Cerebellar nuclear complex (tissue), 1 donor: ENCODE measurements at places on chromosomes 3 and 15.

DNA sequence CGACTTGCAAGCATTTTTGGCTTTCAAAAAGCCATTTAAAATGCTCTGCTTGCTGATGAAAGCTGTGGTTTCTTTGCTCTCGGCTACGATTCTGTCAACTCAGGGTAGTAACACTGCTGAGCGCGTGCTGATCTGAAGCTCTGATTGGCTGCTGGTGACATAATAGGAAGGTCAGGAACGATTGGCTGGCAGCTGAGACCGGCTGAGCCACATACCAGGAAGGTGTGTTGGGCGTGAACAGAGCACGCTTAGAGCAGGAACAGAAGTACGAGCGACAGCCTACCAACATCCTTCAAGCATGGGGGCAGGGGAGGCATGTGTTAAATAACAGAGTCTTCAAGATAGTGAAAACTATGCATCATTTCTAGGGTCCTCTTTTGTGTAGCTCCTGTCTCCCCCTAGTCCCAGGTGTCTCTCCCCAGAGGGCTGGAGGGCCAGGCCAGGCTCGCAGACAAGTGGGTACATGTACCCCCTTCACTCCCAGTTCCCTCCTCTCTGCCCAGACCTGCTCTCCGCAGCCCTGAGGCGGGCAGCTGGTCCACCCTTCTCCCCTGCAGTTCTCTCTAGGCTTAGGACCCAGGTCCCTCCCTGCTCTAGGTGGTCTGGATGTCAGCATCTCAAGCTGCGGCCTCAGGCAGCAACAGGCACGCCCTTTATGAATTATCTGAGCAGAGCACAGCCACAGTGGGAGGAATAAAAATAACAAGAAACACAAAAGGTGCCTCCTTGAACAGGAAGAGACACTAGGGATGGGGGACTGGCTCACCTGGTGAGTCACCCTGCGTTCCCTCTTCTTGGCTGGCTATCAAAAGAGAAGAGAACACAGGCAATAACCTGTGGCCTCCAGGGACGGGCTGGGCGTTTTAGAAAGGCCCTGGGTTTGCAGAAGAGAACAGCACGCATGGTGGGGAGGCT is 76.0 kb downstream of the TAMM41 start:
- DNase-seq: peak; percentile 29

DNA sequence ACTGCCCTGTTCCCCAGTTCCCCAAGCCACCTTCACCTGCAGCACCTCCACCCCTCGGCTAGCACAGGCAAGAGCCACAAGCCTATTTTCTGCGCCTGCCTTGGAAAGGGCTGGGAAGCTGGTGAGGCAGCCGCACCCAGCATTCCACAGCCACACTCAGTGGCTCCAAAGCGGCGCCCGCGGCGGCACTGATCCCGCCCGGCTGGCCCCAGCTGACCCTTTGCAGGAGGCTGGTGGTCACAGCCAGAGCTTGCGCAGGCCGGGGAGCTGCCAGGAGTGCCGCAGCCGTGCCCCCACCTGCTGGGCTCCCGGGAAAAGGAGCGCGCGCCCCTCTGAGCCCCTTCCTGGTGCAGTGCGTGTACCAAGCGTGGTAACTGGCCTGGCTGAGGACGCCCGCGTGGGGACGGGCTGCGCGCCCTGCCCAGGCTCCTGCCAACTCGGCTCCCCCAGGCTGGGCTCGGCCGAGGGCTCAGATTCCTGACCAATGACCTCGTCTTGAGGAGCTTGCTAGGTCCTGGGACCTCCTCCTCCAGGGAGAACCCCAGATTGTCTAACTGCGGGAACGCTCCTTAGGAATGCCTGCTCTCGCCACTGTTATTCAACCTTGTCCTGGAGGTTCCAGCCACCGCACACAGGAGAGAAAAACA is 13.3 kb downstream of the GRAMD2A start:
- no peak for DNase-seq

GRCh38 chr3:171122861-171123260 is 96.3 kb upstream of the SLC2A2 start:
- DNase-seq: no peak

- no peak for DNase-seq
These were observed 186.8 kb downstream of the IL5RA start for GRCh38 chr3:2923390-2923789.

DNA sequence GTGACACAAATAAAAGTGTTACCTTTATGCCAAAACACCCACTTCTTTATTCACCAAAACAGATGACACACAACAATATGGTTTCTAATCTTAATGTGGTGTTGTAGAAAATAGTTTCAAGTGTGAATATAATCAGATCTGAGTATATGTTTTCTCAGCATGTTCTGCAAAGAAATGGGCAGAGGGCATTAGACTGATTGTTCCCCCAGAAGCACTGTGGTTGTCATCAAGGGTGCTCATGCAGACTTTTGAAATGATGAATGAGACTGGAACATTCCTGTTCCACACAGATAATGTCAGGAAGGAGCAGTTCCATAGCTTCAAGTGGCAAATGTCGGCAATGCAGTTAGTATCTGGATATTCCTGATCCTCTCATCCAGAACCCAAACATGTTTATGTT is 37.5 kb downstream of the GPR176 start:
- DNase-seq: no peak

- DNase-seq: no peak
These were observed 2.2 kb upstream of the KY start for GRCh38 chr3:134652886-134653630.

DNA sequence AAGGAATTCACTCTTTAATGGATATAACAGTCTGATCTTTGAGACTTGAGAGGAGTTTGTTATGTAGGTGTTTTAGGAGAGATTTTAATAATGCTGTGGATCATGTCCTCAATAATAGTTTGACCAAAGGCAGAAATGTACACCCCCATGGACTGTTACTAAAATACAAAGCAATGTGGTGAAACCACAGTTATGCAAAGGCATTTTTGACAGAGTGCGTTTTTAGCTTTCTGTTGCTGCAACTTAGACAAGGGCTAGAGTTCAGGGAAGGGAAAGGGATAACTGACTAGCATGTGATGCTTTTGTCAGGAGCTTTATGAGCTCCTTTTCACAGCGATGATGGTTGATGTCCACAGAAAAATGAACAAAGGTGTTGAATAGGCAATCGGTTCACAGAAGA is 3.6 kb upstream of the STARD5 start:
- DNase-seq: no peak

DNA sequence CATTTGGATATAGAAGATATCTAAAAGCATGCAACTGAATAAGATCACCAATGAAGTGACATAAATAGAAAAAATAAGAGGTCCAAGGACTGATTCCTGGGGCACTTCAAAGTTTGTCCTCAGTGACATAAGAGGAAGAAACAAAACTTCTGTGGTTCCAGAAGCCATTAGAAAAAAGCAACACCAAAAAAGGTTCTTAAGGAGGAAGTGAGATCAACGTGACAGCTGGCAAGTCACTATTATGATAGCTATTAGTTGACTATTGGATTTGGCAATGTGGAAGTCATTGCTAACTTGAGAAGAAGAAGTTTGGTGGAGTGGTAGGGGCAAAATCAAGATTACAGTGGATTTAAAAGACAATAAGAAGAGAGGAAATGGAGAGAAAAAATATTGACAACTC is 1098.3 kb downstream of the NAALADL2 start:
- no peak for DNase-seq

DNA sequence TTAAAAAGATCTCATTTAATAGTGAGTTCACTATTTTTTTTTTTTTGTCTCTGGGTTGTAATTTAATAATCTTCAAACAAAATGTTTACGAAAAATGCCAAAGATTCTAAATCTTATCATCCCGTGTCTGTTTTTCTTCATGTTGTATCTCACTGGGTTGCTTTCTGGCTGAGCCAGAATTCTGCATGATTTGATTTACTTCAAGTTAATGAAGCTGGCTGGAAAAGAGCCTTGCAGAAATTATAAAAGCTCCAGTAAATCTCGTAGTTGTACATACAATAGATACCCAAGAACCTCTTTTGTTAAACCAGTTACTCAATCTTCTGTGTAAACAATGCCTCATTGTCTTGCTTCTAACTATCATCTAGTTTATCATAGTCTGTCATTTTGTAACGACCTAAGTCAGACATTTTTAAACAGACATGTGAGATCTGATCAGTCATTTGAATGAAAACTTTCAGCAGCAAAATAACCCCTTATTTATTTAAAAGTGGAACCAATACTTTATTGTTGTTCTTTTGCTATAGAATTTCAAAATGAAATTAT is 249.0 kb downstream of the MCTP2 start:
- DNase-seq: no peak
